ENCODE measurements at places on chromosomes 11 and 22.

- no peak for DNase-seq
Observed at GRCh38 chr22:44755417-44755816, 3.0 kb downstream of the ARHGAP8 start.

GRCh38 chr11:87832211-87832610 is 343.0 kb downstream of the RAB38 start:
- DNase-seq: no peak

- no peak for DNase-seq
Observed at GRCh38 chr11:122751292-122752070, 86.8 kb upstream of the CRTAM start.

DNA sequence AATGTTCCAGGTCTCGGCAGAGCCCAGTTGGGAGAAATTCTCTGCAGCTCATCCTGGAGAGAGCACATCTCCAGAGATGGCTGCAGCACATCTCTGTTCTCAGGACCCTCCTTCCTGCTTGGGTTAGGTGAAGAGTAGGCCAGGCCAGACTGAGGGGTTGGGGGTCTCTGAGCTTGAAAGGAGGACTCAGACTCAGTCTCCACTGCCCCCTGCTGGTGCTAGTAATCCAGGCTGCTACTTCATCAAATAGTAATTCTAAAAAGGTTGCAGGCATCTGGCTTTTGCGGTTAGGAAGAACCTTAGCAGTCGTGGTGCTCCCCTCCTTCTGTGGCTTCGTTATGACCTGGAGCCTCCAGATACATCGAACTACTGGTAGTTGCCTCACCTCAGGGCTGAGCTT is 9.7 kb downstream of the TUB start:
- DNase-seq: peak; percentile 42

GRCh38 chr11:72007089-72007476 is 8.4 kb downstream of the IL18BP start:
- no peak for DNase-seq

GRCh38 chr22:46684706-46685105 is 53.3 kb downstream of the CERK start:
- no peak for DNase-seq

DNA sequence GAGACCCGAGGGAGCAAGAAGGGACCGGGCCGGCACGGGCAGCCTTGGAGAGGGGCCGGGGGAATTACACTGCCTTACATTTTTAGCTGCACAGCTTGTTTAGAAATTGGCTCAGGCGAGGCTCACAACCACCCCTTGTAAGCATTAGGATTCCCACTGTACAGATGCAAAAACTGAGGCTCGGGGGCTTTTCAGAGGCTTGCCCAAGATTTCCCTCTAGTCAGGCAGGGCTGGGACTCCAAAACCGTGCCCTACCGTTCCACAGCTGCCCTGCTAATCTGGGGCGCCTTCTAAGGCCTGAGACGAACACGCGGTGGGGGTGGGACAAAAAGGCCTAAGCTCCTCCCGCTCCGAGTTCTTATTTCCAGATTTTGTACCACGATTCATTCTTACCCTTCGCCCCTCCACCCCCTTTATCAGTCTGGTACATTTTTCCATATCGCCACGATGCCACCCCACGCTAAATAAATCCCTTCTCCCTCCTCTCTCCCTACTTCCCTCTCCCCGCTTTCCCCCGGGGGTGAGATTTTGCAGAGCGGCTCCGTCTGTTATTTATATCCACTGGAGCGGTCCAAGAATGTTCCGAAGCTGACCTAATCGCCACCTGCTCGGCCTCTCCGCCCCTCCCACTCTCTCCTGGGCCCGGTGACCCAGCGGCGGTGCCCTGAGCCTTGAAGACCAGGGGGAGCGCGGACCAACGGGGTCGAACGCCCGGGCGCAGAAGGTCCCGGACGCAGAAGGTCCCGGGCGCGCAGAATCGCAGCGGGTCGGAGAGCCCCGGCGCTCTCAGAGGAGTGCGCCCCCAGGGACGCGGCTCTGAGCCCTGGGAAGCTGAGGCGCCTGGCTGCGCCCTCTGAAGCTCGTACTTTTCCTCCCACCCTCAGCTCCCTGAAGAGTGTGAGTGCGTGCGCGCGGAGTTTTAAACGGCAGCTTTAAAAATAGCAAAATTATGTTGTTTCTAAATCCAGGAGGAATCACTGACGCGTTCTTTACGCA is 764 bp upstream of the PACSIN3 start:
- DNase-seq: peak; percentile 66

DNA sequence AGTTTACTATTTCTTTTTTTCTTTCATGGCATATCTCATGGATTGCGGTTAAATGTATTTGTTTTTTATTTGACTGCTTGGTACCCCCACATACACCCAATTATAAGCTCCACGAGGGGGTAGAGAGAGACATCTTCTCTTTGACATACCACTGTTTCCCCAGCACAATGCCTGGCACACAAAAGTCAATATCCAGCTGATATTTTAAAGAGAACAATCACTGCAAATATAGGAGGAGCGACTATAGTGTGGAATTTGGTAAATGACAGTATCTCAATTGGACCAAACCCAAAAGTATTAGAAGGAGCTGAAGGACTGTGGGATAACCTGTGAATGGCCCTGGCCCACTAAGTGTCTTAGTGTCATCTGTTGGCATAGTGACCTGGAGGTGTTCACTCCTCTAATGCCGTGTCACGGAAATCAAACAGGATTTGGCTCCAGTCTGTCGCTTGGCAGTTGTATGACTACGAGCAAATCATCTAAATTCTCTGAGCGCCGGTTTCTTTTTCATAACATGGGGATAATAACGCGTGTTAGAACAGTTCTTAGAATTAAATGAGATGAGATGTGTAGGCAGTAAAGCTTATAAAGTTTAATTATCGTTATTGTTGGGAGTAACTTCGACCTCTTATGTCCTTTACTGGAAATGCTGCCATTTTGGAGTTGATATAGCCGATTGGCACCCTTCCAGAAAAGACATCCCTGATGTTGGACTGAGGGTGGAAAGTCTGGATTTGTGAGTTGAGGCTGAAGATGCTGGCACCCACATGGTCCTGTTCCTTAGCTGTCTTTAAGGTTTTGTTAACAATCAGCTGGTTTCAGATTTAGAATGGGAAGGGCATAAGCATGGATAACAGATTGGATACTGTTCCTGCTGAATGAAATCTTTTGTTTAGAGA is 144.5 kb downstream of the DBX1 start:
- no peak for DNase-seq

DNA sequence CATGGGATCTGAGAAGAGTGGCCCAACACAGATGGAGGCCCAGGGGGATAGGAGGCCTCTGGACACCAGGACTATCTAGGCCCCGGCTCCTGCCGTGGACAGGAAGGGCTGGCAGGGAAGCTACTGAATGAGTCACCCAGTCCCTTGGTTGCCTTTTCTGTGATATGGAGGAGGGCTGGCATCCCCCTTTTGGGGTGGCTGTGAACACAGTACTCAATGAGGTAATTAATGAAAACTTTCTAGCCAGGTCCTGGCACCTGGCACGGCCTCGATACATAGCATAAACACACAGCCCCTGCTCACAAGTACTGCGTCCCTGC is 163.2 kb downstream of the CHST1 start:
- no peak for DNase-seq

DNA sequence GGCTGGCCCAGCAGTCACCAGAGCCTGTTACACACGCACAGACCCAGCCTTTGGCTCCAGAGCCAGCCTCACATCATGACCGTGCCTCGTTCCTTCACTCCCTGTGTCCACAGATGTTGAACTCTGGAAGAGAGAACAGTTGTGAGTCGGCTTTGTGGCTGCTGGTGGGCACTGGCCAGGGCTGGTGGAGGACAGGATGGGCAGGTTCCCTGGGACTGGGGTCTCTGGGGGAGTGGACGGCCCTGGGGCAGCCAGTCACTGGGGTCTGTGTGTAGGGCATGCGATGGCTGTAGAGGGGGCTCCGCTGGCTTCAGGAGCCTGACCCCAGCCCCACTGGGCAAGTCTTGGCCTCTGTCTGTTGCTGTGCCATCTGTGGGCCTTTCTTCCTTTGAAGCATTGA is 1070.1 kb downstream of the BRD1 start:
- no peak for DNase-seq

GRCh38 chr22:35782504-35782903 is 64.8 kb downstream of the APOL5 start:
- no peak for DNase-seq

DNA sequence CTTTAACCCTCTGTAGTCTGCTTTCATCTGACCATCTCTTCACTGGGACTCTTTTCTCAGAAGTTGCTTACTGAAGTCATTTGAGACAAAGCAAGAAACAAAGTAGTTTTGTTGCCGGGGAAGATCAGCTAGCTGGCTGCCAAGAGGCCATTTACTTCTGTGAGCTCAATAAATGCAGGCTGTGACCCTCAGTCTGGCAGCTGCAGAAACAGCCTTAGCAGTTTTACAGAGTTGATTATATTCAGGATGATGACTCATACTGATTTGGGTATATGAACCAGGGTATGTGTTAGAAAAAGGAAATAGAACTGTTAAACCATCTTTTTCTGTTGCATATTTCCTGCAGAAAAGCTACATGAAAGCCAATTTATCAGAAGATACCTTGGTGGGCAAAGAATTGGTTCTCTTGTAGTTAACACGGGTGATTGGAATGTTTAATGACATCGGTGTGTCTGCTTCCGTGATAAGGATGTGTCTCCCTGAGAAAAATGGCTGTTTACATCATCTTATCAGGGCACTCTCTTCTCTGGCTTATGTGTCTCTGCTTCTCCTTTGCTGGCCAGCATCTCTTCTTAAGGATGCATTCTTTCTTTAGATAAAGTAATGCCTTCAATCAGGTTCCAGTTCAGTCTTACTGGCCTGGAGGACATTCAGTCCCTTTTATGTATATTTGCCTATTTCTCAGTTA is 18.5 kb downstream of the FIBIN start:
- no peak for DNase-seq

- DNase-seq: no peak
Observed at GRCh38 chr11:6547177-6547576, 50.1 kb downstream of the DNHD1 start.

DNA sequence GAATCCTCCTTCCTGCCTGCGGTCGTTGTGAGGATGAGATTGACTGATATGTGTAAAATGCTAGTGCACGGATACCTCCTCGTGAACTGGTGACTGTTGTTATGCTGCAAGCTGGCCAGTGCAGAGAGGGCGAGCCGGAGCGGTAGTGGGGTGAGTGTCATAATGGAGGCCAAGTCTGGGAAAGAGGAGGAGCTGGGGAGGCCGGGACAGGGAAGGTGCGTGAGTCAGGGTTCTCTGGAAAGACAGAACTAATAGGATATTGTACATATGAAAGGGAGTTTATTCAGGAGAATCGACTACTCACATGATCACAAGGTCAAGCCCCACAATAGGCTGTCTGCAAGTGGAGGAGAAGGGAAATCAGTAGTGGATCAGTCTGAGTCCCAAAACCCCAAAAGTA is 56.8 kb upstream of the FADD start:
- DNase-seq: no peak

- DNase-seq: peak; percentile 69
Observed at GRCh38 chr22:46070803-46071450, 79.4 kb upstream of the PPARA start.

DNA sequence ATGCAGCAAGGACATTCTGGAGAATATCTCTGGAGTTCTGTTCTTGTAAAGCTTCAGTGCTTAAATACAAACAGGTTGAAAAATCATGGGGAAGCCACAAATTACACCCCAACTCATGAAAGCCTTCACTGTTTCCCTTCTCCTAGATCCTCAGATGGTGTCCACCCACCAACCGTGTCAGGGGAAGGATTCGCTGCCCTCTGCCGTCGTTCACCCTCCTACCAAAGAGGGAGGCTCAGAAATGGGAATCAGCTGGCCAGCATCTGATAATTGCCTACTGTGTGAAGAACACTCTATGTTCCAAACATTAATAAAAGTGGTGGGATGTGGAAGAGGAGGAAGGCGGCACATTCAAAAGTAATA is 7.4 kb upstream of the HEPACAM start:
- no peak for DNase-seq

DNA sequence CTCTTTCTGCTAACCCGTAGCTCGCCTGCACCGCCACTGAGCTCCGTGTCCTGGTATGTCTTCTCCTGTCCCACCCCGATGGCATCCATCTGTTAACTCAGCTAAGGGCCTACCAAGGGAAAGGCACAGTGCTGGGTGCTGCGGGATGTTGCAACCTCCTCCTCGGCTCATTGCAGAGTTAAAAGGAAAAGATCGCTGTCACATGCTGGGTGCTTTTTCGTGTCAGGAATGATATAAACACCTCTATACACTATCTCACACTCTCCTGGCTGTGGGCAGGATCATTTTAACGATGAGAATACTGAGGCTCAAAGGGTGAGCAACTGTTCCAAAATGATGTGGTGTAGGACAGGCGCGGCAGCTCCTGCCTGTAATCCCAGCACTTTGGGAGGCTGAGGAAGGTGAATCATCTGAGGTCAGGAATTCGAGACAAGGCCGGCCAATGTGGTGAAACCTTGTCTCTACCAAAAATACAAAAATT is 10.1 kb downstream of the TXN2 start:
- no peak for DNase-seq

- no peak for DNase-seq
Observed at GRCh38 chr11:68956547-68957254, 24.1 kb downstream of the MRGPRD start.

GRCh38 chr11:72635933-72636332 is 38.3 kb downstream of the PDE2A start:
- no peak for DNase-seq

All from HuH-7 (cell line).